Uterus (tissue), 4 donors: ENCODE measurements at places on chromosomes 4 and X. TPM values are rescaled to one million over a fixed set of nuclear protein-coding genes. Genes with fewer than 3 reads are reported as not detected.

REPS2 gene
- total RNA-seq = 68.4 TPM

CLGN gene
- 3.2 TPM for total RNA-seq

CXXC4 gene
- 0.51 TPM for total RNA-seq

- H3K27ac ChIP-seq = no peak overlapping the region
- DNase-seq = no peak
- H3K4me3 ChIP-seq = no peak overlapping the region
- no peaks in the 10 kb centered on the region for H3K36me3 ChIP-seq
- H3K27me3 ChIP-seq = no peaks in the 10 kb centered on the region
These were observed 225.6 kb downstream of the FBXW7 start for GRCh38 chr4:152310257-152310656.
